ENCODE measurements at places on chromosomes 7 and 10.

- no peak for DNase-seq
Observed at GRCh38 chr7:94512735-94513564, 3.3 kb downstream of the CASD1 start.

GRCh38 chr7:117766913-117767312, 106.3 kb downstream of the CTTNBP2 start:
- DNase-seq: no peak

GRCh38 chr7:138945154-138945553, 36.0 kb downstream of the KIAA1549 start:
- DNase-seq: peak; percentile 32

- DNase-seq: no peak
Observed at GRCh38 chr10:132593389-132593788, 55.8 kb downstream of the INPP5A start.

GRCh38 chr7:36281945-36282717, 107.5 kb upstream of the ANLN start:
- peak; percentile 27 for DNase-seq

GRCh38 chr7:111414374-111414773, 147.9 kb downstream of the IMMP2L start:
- no peak for DNase-seq

DNA sequence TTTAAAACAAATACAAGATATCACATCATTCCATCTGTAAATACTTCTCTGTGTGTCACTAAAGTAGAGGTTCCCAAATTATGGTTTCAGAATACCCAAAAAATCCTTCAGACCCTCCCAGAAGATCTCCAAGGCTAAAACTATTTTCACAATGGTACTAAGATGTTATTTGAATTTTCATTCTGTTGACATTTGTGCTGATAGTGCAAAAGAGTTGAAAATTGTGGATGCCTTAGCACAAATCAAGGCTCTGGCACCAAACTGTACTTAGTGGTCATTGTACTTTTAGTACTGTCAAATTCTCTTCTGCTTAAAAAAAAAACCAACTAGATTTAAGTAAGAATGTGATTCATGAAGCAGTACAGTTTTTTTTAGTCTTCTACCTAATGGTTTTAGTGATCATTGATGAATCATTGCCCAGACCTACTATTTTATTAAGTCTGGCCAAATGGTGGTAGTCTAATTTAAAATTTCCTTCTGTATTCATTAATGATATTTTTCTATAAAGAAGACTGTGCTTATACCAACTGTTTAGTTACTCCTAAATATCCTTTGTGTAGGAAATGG, 50.5 kb downstream of the TPST1 start:
- no peak for DNase-seq

- DNase-seq: peak; percentile 35
Observed at GRCh38 chr7:2037808-2038522, 194.8 kb downstream of the MAD1L1 start.

DNA sequence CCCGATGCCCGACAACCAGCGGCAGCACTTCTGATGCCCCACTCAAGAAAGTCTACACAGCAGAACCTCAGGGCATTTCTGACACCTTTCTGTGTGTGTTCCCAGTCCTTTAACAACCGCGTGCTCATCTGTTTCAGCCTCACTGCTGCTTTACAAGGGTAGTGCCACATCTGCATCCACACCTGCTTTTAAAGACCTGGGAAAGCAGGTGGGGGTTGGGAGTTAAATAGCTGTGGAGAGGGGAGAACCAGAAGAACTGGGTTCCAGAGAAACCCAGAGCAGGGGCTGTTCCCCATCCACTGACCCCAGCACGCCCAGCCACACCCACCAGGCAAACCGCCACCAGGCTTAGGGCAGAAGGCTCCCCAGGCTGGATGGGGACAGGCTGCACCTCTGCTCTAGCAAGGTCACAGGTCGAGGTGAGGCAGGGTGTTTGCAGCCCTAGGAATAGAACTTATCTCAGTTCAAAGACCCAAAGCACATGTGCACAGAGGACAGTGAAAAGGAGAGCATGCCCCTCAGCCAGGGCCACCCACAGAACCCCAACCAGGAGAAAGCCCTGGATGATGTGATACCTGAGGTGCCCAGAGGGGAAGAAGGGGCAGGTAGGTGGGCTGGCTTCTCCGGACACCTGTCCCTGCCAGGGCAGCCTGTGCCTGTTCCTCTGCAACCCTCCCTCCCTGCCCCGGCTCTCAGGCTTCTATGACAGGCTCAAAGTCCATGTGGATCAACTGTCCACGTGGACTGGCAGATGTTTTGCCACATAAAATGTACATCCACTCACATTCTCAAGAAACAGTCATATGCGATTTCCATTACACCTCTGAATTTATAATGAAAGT, 51.3 kb downstream of the COBL start:
- DNase-seq: peak; percentile 43

- no peak for DNase-seq
Observed at GRCh38 chr7:17133977-17134376, 164.5 kb upstream of the AHR start.

GRCh38 chr10:126215746-126216631, 172.3 kb downstream of the ADAM12 start:
- peak; percentile 78 for DNase-seq

- no peak for DNase-seq
Observed at GRCh38 chr7:26409661-26410547, 118.2 kb downstream of the SNX10 start.

GRCh38 chr10:80472234-80473095, 18.4 kb downstream of the TSPAN14 start:
- DNase-seq: no peak

DNA sequence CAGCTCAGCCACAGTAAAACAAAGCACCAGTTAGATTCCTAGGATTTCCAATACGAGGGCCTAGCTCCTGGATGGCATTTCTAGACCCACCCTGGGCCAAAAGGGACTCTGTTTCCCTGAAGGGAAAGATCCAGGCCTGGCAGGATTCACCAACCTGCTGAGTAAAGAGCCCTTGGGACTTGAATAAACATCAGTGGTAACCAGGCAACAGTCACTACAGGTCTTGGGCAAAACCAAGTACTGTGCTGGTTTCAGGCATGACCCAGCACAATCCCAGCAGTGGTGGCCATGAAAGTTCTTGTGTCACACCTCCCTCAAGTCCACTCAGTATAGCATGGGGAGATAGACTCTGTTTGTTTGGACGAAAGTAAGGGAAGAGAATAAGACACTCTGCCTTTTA, 31.0 kb upstream of the STARD3NL start:
- DNase-seq: no peak

DNA sequence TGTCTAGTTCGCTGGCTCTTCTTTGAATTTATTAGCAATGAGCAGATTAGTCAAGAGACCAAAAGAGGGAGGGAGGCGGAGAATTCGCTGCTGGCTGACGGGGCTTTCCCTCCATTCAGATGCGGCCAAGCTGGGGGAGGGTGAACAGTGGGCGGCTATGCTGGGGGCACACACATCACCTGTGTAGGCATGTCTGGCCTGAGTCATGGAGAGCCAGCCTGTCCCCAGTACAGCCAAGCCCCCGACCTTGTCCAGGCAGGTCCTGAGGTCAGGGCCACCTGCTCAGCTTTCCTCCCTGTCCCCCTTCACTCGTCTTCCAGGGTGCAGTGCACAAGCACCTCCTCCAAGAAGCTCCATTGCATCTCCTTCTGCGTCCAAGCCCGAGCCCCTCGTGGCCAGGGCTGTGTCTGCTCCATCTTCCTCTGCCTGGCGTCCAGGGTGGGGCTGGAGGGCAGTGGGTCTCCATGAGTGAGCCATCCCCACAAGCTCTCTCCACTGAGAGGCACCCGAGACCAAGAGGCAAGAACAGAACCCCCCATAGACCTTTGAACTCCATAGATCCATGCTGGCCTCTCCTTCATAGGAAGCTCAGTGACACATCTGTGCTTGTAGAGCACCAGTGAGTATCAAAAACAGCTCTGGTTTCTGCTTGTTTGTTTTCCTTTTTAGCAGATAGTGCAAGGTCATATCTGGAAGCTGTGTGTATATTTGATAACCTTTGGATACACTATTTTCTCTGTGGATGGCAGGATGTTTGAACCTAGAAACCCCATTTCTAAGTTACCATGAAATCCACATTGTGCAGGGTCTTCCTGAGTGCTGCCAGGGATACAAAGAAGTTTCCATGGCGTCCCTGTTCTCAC, 1.9 kb upstream of the DEPP1 start:
- DNase-seq: no peak

DNA sequence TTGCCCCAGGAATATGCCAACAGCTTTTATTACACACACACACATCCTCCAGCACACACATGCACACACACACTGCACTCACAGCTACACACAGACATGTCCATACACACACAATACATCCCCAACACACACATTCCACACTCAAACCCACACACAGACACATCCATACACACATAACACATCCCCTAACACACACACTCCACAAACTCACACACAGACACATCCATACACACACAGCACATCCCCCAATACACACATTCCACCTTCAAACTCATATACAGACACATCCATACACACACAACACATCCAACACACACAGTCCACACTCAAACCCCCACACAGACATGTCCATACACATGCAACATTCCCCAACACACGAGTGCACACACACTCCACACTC, 19.1 kb downstream of the SH3PXD2A start:
- no peak for DNase-seq

GRCh38 chr7:6271694-6272440, 557 bp downstream of the CYTH3 start:
- DNase-seq: peak; percentile 60

DNA sequence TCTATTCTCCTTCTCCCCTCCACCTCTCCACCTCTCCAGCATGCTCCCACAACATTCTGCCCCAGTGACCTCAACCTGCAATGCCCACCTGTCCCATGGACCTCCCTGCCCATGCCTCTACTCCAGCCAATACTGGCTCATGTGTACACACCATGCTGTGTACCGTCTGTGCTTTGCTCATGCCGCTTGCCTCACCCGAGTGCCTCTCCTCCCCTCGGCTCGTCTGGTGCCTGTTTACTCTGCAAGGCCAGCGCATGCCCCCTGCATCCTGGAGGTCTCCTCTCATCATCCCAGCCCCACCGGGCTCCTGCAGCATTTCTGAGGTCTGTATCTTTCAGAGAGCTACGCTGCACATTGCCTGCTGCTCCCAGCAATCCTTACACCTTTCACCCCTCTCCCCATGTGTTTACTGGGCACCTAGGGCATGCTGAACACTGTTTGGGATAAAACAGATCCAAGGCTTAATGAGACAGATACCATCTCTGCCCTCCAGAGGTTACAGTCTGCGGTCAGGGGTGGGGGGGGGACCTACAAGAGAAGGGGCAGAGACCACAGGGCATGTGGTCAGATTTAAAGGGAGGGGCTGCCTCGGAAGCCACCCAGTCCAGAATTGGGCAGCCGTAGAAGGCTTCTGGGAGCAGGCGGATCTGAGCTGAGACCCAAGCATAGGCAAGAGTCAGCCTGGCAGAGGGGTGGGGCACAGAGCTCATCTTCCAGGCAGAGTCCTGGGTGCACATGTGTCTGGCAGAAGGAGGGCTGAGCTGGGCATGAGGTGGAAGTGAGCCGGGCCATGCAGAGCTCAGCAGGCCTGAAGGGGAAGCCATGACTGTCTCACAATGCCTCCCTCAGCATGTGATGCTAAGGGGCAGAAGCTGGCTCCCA, 29.6 kb upstream of the PSAP start:
- no peak for DNase-seq

GRCh38 chr10:122159141-122159970, 111.7 kb upstream of the BTBD16 start:
- no peak for DNase-seq

DNA sequence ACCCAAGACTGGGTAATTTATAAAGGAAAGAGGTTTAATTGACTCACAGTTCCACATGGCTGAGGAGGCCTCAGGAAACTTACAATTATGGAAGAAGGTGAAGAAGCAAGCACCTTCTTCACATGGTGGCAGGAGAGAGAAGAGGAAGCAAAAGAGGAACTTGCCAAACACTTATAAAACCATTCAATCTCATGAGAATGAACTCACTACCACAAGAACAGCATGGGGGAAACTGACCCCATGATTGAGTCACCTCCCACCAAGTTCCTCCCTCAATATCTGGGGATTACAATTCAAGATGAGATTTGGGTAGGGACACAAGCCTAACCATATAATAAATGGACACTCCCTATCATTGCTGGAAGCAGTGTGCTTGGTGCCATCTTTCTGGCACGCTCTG, 506.3 kb downstream of the CALN1 start:
- no peak for DNase-seq

DNA sequence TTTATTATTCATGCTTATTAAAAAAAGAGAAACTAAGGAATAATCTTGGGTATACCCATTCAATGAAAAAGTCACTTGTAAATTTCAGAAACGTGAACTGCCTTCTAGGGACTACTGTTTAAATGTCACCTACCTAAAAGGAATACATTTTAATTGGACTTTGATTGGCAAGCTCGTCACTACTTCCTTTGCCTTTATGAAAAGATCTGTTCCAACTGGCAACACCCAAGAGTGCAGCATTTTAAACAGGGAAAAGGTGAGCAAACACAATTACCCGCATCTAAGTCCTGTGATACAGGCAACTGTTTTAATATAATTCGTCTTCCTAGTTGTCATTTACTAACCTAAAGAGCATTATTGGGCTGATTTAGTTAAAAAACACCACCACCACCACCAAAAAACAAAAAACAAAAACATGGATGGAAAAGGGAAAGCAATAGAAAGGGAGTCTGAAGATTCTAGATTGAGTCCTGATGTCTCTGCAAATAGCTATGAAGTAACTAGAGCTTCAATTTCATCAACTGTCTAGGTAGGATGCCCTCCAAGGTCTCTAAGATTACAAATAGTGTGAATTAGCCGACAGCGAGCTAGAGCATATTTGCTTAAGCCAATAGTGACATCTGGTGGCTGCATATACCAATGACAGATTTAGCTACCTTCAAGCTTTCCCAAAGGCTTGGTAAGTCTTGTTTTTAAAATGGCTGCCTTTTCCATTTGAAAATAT, 33.8 kb upstream of the ICA1 start:
- peak; percentile 64 for DNase-seq

- peak; percentile 79 for DNase-seq
Observed at GRCh38 chr10:31963589-31963980, 35.0 kb upstream of the ARHGAP12 start.

DNA sequence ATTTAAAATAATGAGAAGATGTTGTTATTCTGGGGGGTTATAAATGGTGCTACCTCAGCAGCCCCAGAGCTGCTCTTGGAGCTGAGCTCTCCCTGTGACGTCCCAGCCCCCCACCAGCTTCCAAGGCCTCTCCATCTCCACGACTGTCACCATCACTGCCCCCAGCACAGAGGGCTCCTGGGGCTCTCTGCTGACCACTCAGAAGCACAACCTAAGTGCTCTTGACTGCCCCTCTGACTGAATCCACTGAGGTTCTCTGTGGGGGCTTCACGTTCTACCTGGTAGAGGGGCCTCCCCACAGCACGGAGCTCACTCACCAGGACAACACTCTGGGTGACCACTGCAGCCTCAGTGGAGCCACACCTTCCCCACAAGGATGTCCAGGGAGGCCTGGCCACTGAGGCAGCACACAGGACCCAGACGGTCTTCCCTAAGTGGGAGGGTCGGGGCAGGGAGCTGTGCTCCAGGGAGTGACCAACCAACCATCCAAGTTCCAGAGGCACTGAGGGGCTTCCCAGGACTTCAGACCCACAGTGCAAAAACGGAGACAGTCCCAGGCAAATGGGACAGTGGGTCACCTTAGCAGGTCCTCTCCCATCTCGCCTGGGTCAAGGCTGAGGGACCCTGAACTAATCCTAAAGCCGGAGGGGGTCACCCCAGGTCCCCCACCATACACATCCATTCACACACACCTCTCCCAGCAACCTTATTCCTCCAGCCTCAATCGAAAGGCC, 121.0 kb upstream of the PPP2R2D start:
- peak; percentile 19 for DNase-seq

GRCh38 chr7:80896906-80897598, 21.8 kb downstream of the SEMA3C start:
- DNase-seq: no peak

- no peak for DNase-seq
Observed at GRCh38 chr10:123143825-123144168, 4.1 kb upstream of the HMX2 start.
